Astrocyte of the cerebellum (primary cell): ENCODE measurements at places on chromosomes 5 and 9.
A peak's percentile ranks its signal among the peaks of the same experiment; 100 is the strongest.

GRCh38 chr5:57416278-57416994, 66.2 kb downstream of the ACTBL2 start:
- no peak for DNase-seq

DNA sequence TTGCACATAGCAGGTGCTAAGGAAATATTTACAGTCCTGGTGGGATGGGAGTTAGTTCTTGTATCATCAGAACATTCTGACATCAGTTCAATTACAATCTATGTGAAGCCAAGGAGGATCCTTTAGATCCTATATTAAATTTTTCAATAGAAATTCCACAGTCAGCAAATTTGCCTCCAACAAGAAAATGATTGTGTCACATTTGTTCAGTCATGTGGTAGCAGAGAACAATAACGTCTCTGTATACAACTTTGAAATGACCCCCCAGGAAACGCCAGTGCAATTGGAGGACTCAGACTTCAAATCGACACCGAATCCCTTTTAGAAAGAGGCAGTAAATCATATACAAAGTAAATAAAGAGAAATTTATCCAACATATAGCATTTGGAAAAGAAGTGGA, 392.1 kb downstream of the DTWD2 start:
- no peak for DNase-seq

GRCh38 chr9:95627802-95628201, 111.0 kb upstream of the PTCH1 start:
- DNase-seq: no peak

- DNase-seq: no peak
Measured at GRCh38 chr9:12185856-12186255, 507.3 kb upstream of the TYRP1 start.

DNA sequence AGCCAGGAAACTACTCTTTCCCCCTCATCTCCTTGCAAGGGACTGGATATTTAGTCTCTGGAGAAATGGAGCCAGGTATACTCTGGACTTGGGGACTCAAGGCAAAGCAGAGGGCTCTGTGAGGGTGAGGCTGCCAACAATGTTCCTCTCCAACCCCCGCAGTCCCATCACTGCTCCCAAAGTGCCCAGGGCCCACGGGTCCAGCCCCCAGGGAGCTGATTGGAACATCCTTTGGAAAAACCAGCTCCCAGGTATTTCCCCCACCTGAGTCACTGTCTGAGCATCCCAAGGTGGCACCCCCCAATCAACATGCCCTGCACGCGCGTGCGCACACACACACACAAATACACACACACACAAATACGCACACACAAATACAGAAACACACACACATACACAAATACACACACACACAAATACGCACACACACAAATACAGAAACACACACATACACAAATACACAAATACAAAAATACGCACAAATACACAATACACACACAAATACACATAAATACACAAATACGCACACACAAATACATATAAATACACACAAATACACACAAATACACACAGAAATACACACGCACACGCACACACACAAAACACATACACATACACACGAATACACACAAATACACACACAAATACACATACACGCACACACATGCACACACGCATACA, 137.4 kb downstream of the DAB2IP start:
- DNase-seq: no peak

GRCh38 chr9:113585555-113585954, 122.0 kb downstream of the RGS3 start:
- DNase-seq: no peak

DNA sequence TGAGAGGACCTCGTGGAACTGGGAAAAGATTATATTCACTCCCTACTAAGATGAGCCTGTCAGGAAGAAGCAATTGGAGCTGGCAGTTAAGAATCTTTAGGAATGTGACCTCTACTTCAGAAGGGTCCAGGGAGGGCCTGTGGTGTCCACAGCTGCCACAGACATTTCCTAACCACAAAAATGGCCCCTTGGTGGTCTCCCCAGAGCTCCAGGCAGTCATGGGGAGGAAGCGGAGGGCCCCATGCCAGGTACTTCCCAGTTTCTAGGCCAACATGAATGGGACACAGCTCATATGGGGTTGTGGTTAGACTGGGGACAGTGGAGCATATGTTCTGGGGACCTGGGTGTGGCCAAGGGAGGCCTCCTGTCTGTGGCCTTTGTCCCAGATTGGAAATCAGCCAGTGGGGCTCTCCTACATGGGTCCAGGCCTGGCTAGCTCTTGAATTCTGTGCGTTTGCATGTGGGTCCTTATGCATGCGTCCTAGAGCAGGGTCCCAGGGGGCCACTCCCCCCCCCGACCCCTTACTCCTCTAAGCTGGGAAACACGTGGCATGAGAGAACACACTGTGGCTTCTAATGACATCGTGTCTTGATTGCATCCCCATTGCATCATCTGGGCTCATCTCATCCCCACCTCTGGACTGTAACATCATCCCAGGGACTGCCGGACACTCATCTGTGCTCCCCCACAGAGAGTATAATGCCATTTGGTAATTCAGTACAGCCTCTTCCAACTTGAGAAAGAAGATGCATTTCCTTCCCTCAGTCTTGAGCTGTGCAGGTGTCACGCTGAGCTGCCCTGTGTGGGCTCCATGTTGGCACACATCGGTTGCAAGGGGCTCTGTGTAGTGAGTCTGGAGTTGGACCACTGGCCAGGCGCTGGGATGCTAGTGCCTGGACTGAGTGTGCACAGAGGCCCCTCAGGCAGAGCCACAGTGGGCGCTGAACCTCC, 31.3 kb downstream of the IRF1 start:
- DNase-seq: peak; percentile 91

- no peak for DNase-seq
Measured at GRCh38 chr9:95642189-95642588, 125.4 kb upstream of the PTCH1 start.

DNA sequence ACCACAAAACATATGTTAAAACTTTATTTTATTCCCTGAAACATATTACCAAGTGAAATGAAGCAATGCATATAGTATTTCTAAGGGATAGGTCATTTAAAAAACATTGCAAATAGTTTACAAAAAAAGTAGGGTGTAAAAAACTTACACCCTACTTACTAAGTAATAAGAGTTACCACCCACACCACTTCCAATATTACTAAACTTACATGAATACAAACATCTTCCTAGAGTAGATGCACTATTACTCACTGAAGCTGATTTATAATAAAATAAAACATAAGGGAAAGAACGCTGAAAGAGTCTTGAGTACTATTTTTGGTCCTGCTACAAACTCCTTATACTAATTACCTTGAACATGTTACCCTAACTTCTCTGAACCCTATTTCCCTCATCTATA, 289.4 kb downstream of the HINT1 start:
- no peak for DNase-seq

- DNase-seq: no peak
Measured at GRCh38 chr5:23482642-23483041, 24.8 kb upstream of the PRDM9 start.

GRCh38 chr9:132059361-132059760, 20.3 kb downstream of the MED27 start:
- DNase-seq: no peak

GRCh38 chr9:135302329-135303279, 177.0 kb upstream of the PPP1R26 start:
- no peak for DNase-seq

DNA sequence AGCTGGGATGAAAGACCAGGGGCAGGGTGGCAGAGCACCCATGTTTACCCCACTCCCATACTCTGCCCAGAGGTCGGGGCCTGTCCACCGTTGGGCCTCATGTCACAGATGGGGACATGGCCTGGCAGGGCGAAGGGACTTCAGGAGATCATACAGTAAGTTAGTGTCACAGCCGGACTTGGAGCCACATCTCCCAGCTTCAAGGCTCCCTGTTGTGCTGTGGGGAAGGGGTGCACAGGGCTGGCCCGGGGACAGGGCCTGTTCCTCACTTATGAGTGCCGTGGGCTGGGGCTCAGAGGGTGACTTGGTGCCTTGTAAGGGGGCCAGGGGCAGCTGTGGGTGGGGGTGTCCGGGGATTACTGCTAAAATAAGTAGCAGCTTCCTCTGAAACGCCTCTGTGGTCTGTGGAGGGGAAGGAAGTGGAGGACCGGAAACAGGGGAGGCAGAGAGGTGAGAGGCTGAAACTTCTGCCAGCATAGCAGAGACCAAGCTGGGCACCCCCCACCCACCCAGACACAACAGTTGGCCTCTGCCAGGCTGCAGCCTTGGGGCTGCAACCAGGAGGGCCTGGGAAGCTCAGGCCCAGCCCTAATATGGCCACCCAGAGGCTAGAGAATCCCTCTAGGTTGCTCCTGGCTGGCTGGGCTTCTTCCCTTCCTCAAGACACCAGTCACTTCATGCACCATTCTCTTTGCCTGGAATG, 41.1 kb upstream of the NEK6 start:
- DNase-seq: no peak

DNA sequence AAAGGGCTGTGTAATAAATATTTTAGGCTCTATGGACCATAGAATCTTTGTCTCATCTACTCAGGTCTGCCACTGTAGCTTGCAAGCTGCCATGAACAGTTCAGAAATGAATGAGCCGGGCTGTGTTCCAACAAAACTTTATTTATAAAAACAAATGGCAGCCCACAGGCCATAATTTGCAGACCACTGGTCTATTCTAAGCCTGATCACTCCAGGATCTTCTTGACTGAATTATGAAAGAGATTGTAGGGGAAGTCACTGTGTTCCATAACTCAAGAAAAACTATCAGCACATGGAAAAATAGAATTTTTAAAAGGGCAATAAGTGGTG, 11.4 kb upstream of the C1QTNF3 start:
- no peak for DNase-seq

GRCh38 chr5:1553539-1554409, 30.0 kb upstream of the LPCAT1 start:
- DNase-seq: no peak

GRCh38 chr9:115132648-115133047, 14.7 kb upstream of the TNC start:
- no peak for DNase-seq

- DNase-seq: no peak
Measured at GRCh38 chr5:3742750-3743149, 147.1 kb downstream of the IRX1 start.

DNA sequence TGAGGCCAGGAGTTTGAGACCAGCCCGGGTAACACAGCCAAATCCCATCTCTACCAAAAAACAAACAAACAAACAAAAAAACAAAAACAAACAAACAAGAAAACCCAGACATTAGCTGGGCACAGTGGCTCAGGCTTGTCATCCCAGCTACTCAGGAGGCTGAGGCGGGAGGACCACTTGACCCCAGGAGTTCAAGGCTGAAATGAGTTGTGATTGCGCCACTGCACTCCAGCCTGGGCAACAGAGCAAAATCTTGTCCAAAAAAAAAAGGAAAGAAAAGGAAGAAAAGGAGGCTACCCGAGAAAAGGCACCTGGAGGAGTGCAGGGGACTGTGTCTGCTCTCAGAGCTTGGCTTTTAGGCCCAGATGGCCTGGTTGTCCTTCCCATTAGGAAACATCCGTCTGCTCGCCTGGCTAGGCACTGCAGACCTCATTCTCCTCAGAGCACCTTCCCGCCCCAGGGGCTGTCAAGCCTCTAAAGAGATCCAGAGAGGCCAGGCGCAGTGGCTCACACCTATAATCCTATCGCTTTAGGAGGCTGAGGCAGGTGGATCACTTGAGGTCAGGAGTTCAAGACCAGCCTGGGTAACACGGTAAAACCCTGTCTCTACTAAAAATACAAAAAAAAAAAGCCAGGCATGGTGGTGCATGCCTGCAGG, 185.3 kb upstream of the IER5L start:
- DNase-seq: no peak

GRCh38 chr5:93072831-93073459, 508.1 kb downstream of the NR2F1-AS1 start:
- no peak for DNase-seq

DNA sequence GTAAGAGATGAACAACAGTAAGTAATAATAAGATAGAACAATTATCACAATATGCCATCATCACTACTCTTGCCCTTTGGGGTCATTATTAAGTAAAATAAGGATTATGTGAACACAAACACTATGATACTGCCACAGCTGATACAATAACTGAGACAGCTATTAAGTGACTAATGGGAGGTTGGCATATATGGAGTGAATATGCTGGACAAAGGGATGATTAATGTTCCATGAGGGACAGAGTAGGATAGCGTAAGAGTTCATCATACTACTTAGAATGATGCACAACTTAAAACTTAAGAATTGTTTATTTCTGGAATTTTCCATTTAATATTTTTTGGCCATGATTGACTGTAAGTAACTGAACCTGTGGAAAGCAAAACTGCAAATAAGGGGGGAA, 16.6 kb downstream of the POU5F2 start:
- DNase-seq: no peak

DNA sequence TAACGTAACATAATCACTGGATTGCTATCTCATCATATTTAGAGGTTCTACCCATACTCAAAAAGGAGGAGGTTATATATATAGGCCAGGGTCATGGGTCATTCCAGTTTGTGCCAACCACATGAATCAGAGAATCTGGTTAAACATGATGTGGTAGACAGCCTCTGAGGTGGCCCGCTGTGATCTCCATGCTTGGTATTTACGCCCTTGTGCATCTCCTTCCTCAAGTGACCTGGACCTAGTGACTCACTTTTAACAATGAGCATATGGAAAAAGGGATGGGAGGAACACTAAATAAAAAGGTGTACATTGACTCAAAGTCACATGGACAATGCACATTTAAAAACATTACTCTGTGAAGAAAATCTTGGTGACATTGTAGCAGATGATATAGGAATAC, 77.7 kb upstream of the CTNND2 start:
- DNase-seq: no peak

- no peak for DNase-seq
Measured at GRCh38 chr5:126939887-126940286, 90.5 kb downstream of the MARCHF3 start.

GRCh38 chr9:132980157-132980556, 1.7 kb downstream of the GFI1B start:
- no peak for DNase-seq

DNA sequence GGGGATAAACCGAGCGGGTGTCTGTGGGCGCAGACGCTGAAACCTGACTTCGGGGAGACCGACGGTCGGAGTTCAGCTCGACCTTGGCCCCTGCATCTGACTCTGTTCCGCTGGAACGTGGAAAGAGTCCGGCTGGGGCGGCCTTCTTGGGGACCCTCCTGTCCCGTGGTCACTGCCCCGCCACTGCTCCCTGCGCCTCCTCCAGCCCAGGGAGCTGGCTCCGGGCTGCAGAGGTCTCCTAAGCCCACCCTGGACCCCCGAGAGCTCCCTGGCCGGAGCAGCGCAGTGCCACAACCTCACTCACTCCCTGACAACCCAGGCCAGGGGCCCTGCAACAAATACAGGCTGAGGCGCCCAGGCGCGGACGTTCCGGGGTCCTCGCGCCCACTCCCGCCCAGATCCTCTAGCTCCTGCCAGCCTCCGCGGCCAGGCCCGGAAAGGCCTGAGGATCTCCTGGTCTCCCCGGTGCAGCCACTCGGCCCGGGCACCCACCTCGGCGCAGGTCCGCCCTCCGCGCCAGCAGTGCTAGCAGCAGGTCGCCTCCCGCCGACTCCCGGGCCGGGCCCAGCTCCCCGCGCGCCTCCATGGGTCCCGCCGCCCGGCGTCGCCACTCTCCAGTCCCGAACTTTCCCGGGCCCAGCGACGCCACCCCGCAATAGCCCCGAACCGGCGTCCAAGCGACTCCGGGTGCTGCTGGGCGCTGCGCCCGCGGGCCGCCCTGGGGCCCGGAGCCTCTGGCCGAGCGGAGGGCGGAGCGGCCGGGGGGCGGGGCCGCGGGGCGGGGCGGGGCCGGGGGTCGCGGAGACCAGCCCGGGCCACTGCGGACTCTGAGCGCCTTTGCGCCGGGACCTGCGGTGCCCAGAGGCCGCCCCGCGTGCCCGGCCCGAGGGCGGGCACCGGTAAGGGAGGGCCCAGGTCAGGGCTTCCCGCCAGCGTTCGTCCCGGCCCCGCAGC, 2.2 kb downstream of the LHX3 start:
- DNase-seq: no peak
